ENCODE measurements at places on chromosomes 7 and 10. TPM values are rescaled to one million over a fixed set of nuclear protein-coding genes. Genes with fewer than 3 reads are reported as not detected.

GRCh38 chr7:101535351-101535751 is 93.7 kb downstream of the MYL10 start:
- H3K36me3 ChIP-seq = no peaks in the 10 kb centered on the region
- H3K4me3 ChIP-seq = no peak overlapping the region
- H3K27me3 ChIP-seq = no peaks in the 10 kb centered on the region

DNA sequence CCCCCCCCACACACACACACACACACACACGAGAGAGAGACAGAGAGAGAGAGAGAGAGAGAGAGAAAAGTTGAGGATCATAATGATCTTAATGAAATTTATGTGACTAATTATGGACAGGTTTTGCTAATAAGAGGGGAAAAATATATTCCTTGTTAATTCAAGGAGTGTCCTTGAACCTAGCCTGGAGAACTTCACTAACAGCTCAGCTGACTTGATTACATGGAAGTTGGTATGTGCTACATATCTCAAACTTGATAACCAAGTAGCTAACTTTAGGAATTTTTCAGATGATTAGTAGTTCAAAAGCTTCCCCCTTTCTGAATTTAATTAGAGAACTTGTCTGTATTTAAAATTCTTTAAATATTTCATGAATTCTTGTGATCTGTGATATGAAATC is 15.3 kb downstream of the SLF2 start:
- DNase-seq = no peak
- no peaks in the 10 kb centered on the region for H3K27me3 ChIP-seq
- H3K4me3 ChIP-seq = no peak overlapping the region
- peaks cover 69% of the 10 kb centered on the region for H3K36me3 ChIP-seq
- no peak overlapping the region for H3K27ac ChIP-seq

Gene TFEC
- 1.2 TPM for total RNA-seq

Gene NYAP1
- total RNA-seq = 0.58 TPM

Gene CDK14
- 0.81 TPM for total RNA-seq

DNA sequence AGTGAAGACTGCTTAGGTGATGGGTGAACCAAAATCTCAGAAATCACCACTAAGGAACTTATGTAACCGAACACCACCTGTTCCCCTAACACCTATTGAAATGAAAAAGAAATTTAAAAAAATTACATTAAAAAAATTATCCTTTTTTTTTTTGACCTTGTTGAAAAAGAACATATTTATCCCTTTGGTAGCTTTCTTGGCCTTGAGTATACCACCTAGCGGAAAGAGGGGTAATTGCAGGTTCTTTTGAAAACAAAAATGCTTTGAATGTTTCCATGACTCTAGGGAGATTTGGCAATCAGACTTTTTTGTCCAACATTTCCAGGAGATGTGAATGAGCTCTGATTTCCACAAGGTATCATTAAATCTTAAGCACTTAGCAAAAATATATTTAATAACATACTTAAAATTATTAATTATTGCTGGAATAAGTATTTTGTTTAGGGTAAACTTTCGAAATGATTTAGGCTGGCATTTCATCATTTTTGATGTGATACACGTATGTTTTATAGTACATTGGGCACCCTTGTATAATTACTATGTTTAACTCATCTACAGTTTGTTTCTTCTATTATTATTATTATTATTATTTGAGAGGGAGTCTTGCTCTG is 47.0 kb upstream of the ELMO1 start:
- no peaks in the 10 kb centered on the region for H3K36me3 ChIP-seq
- H3K4me1 ChIP-seq = no peaks in the 10 kb centered on the region
- DNase-seq = peak; percentile 38
- no peak overlapping the region for H3K4me3 ChIP-seq

GRCh38 chr10:66008221-66008620 is 917.6 kb upstream of the LRRTM3 start:
- H3K27ac ChIP-seq = no peak overlapping the region
- H3K36me3 ChIP-seq = no peaks in the 10 kb centered on the region
- no peaks in the 10 kb centered on the region for H3K27me3 ChIP-seq
- no peaks in the 10 kb centered on the region for H3K4me1 ChIP-seq
- no peak overlapping the region for H3K4me3 ChIP-seq

Gene STOX1
- 0.35 TPM for total RNA-seq

DNA sequence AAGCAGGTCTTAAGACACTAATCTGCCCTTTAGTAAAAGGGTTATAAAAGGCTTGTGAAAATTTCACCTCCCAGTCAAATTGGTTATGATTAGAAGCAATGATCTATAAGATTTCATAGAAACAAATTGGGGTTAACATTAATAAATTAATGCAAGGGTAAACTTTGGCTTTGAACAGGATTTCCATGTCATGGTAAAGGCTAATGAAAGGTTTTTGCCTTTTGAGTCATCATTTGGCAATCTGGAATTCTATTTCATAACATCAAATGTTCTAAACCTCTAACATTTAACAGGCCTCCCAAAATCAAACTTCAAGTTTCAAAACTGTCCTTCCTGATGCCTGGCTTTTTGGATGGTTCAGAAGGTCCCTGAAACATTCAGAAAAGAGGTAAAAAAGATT is 62.4 kb downstream of the COA1 start:
- peaks cover 56% of the 10 kb centered on the region for H3K4me1 ChIP-seq
- no peaks in the 10 kb centered on the region for H3K27me3 ChIP-seq
- no peak for DNase-seq
- no peak overlapping the region for H3K4me3 ChIP-seq
- no peaks in the 10 kb centered on the region for H3K36me3 ChIP-seq
- no peak overlapping the region for H3K27ac ChIP-seq

DNA sequence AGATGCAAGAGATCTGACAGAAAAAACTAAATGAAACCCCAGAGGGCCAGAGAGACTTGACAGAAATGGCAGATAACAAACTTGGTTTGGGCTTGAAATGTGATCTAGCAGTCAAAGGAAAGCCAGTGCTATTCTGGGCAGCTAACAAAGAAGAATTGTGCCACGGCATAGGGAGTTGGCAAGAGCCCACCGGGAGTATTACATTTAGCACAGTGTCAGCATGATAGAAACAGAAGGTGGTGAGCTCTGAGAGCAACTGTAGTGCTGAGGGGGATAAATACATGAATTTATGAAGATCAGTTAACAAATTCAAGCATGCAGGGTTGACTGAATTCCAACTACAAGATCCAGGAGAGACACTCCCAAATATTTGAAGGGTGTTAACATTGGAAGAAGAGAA is 91.1 kb downstream of the AHCYL2 start:
- H3K27me3 ChIP-seq = no peaks in the 10 kb centered on the region
- H3K36me3 ChIP-seq = no peaks in the 10 kb centered on the region
- no peak for DNase-seq
- no peak overlapping the region for H3K4me3 ChIP-seq

DNA sequence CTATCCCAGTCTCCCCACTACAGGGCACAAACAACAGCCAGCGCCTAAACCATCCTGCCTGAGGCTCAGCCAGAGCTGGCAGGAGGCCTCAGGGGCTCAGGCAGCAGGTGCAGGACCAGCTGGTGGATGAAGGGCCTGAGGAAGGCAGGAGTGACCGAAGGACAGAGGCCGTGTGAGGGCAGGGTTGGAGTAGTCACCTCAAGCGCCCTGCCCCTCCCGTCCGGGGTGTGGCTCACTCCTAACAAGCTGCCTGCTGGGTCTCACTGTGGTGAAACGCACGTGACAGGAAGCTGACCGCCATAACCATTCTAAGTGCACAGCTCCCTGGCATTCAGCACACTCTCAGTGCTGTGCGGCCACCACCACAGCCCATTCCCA is 281.1 kb downstream of the ELFN1 start:
- peaks cover 15% of the 10 kb centered on the region for H3K4me1 ChIP-seq
- H3K36me3 ChIP-seq = no peaks in the 10 kb centered on the region
- H3K27me3 ChIP-seq = no peaks in the 10 kb centered on the region
- no peak overlapping the region for H3K4me3 ChIP-seq
- H3K27ac ChIP-seq = no peak overlapping the region

Gene PALD1
- not detected for total RNA-seq

DNA sequence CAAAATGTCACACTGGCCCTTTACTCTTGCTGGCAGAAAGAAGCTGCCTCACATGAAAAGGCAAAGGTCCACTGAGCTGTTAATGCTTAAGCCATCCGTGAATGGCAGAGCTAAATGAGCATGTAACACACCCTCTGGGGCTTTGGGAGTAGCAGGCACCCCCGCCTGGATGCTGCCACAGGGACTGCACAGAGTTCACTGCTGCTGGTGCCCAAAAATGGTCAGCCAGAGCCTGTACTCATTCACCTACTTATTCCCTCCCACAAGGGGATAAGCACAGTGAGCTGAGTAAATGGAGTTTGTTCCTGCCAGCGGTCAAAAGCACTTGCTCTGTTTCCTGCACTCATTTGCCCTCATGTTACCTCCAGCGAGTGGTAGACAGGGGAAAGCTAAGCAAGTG is 374.0 kb upstream of the STEAP1 start:
- H3K4me3 ChIP-seq = no peak overlapping the region
- no peak for DNase-seq
- no peak overlapping the region for H3K27ac ChIP-seq
- no peaks in the 10 kb centered on the region for H3K4me1 ChIP-seq
- H3K36me3 ChIP-seq = no peaks in the 10 kb centered on the region

Gene ANLN
- total RNA-seq = not detected

Gene GPR85
- total RNA-seq = not detected

Gene LIPM
- not detected for total RNA-seq

- DNase-seq = no peak
- peaks cover 4% of the 10 kb centered on the region for H3K4me1 ChIP-seq
- H3K4me3 ChIP-seq = no peak overlapping the region
- H3K36me3 ChIP-seq = no peaks in the 10 kb centered on the region
- no peak overlapping the region for H3K27ac ChIP-seq
Observed at GRCh38 chr7:127879942-127880341, 151.3 kb downstream of the LRRC4 start.

Gene PUS7
- total RNA-seq = 5.9 TPM

DNA sequence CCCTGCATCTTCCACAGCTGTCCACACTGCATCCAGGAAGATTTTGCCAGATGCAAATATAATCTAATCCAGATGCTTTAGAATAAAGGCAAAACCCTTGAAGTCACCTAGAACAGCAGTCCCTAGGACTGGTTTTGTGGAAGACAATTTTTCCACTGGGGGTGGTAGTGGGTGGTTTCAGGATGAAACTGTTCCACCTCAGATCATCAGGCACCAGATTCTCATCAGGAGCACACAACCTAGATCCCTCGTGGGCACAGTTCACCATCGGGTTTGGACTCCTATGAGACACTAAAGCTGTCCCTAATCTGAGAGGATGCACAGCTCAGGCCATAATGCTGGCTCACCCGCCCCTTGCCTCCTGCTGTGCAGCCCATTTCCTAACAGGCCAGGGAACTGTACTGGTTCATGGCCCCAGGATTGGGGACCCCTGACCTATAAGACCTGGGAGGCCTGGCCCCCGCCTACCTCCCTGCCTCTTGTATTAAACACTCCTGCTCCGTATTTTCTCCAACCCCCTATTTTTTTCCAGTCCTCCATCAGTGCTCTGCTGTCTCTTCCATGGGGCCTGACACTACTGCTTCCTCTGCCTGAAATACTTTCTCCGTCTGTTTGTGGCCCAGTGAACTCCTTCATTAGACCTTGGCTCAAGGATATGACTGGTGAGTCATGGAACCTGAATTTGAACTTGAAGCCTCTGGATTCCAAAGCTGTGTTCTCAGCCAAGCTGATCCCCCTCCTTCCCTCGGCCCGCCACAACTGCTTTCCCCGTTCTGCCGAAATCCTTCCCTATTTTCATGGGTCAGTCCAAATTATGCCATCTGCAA is 79.9 kb upstream of the RHEB start:
- no peak overlapping the region for H3K27ac ChIP-seq
- H3K36me3 ChIP-seq = peaks cover 1% of the 10 kb centered on the region
- DNase-seq = no peak
- H3K27me3 ChIP-seq = no peaks in the 10 kb centered on the region

GRCh38 chr7:19079066-19079465 is 38.4 kb downstream of the TWIST1 start:
- no peaks in the 10 kb centered on the region for H3K36me3 ChIP-seq
- no peaks in the 10 kb centered on the region for H3K4me1 ChIP-seq
- no peak overlapping the region for H3K27ac ChIP-seq
- no peak overlapping the region for H3K4me3 ChIP-seq
- DNase-seq = no peak

Gene ANKRD1
- not detected for total RNA-seq

GRCh38 chr7:83517035-83517700 is 131.8 kb downstream of the SEMA3E start:
- no peak overlapping the region for H3K4me3 ChIP-seq
- H3K27me3 ChIP-seq = no peaks in the 10 kb centered on the region
- H3K36me3 ChIP-seq = no peaks in the 10 kb centered on the region
- H3K27ac ChIP-seq = no peak overlapping the region

GRCh38 chr7:93941945-93942344 is 20.4 kb downstream of the GNG11 start:
- H3K36me3 ChIP-seq = no peaks in the 10 kb centered on the region
- no peak overlapping the region for H3K27ac ChIP-seq
- H3K4me1 ChIP-seq = no peaks in the 10 kb centered on the region
- DNase-seq = no peak
- H3K4me3 ChIP-seq = no peak overlapping the region

GRCh38 chr7:158479664-158480025 is 108.0 kb downstream of the PTPRN2 start:
- H3K4me3 ChIP-seq = no peak overlapping the region
- H3K27me3 ChIP-seq = no peaks in the 10 kb centered on the region

GRCh38 chr7:98420966-98421612 is 20.2 kb upstream of the BAIAP2L1 start:
- no peaks in the 10 kb centered on the region for H3K27me3 ChIP-seq
- H3K4me3 ChIP-seq = no peak overlapping the region
- H3K4me1 ChIP-seq = peaks cover 6% of the 10 kb centered on the region
- DNase-seq = peak; percentile 49

- H3K4me1 ChIP-seq = peaks cover 13% of the 10 kb centered on the region
- DNase-seq = no peak
- H3K27me3 ChIP-seq = no peaks in the 10 kb centered on the region
- H3K36me3 ChIP-seq = peaks cover 71% of the 10 kb centered on the region
- H3K27ac ChIP-seq = no peak overlapping the region
- no peak overlapping the region for H3K4me3 ChIP-seq
Observed at GRCh38 chr10:1119501-1119900, 63.3 kb downstream of the WDR37 start.

- DNase-seq = no peak
- H3K4me1 ChIP-seq = peaks cover 38% of the 10 kb centered on the region
- H3K27me3 ChIP-seq = no peaks in the 10 kb centered on the region
- no peak overlapping the region for H3K4me3 ChIP-seq
- peaks cover 20% of the 10 kb centered on the region for H3K36me3 ChIP-seq
Observed at GRCh38 chr10:128060341-128061250, 65.6 kb downstream of the MKI67 start.

Data from CD4-positive, alpha-beta memory T cell (primary cell).